ENCODE measurements at places on chromosomes 4 and X.

- no peak for DNase-seq
Measured at GRCh38 chr4:54439831-54440243, 210.7 kb downstream of the PDGFRA start.

DNA sequence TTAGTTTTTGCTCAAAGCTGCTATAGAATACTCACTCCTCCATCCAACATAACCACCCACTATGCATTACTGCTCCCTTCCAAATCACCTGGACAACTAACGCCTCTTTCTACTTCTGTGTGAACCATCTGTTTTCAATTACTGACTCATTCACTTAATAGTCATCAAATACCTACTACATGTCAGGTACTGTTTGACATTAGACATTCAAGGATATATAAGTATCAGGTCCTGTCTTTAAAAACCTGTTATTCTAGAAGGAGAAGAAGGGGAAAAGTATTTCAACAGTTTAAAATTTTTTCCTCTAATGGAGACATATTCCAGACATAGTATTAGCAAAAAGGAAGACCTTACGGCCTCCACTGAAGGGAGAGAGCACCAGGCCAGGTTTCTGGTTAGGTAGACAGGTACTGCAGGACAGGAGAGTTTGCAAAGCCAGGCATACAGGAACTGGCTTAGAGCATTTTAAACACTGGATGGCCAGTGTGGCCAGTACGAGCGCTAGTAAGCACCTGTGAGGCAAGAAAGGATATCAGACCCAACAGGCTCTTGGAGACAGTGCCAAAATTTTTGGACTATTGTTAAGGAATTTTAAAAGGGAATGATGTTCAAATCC is 39.0 kb downstream of the SH3RF1 start:
- DNase-seq: no peak

- no peak for DNase-seq
Measured at GRCh38 chrX:49932791-49933190, 10.4 kb downstream of the CLCN5 start.

- no peak for DNase-seq
Measured at GRCh38 chr4:128031756-128032384, 29.2 kb upstream of the LARP1B start.

GRCh38 chr4:76620723-76621468 is 185.9 kb downstream of the SHROOM3 start:
- no peak for DNase-seq
